Thyroid gland (tissue), 4 donors: ENCODE measurements at places on chromosomes 3 and 15. TPM values are rescaled to one million over a fixed set of nuclear protein-coding genes. Genes with fewer than 3 reads are reported as not detected.

DNA sequence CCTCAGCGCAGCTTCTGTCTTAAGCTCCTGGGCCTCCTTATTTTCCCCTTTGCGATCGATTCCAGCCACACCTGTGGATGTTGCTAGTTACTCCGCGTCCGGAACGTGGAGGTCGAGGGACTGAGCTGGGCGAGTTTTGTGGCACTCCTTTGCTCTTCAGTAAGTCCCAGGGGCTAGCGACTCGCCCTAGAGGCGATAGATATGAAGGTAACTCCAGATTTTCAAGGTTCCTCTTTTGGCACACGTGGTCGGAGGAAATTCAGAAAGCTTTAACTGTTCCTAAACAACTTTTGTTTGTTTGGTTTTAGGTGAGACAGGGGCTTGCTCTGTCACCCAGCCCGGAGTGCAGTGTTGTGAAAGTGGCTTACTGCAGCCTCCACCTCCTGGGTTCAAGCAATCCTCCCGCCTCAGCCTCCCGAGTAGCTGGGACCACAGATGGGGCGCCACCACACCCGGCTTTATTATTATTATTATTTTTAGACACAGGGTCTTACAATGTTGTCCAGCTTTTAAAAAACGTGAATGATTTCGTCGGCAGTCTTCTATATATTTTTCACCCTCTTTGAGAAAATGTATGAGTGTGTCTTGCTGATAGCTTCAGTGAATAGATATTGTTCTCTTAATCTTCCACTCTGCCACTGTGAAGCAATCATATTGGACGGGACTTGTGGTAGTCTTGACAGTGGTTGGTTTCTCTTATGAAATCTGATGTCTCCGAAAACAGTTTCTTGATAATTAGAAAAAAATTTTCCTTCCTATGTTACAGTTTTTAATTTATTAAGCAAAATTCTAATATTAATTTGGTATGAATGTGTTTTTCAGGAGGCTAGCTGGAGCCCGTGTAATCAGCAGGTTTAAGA is 785 bp downstream of the MFSD1 start:
- DNase-seq, result no peak

- no peak for DNase-seq
These were observed 297.7 kb downstream of the LRTM1 start for GRCh38 chr3:54630101-54630623.

DNA sequence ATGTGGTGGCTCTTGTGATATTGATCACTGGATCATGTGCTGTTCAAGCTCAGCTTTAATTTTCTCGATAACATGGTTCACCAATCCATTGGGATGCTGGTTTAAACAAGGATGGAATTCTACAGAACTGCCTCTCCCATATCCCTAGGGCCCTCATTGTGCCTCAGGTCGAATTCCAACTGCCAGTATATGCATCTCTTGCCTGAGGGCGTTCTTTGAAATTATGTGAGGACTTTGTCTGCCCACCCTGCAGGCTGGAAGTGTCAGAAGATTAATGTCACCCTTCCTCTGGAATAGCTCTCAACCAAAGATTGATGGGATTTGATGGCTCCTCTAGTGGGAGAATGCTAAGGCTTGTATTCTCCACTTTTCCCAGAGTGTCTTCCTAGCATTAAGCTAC is 175.6 kb upstream of the GALNT15 start:
- no peak for DNase-seq

DNA sequence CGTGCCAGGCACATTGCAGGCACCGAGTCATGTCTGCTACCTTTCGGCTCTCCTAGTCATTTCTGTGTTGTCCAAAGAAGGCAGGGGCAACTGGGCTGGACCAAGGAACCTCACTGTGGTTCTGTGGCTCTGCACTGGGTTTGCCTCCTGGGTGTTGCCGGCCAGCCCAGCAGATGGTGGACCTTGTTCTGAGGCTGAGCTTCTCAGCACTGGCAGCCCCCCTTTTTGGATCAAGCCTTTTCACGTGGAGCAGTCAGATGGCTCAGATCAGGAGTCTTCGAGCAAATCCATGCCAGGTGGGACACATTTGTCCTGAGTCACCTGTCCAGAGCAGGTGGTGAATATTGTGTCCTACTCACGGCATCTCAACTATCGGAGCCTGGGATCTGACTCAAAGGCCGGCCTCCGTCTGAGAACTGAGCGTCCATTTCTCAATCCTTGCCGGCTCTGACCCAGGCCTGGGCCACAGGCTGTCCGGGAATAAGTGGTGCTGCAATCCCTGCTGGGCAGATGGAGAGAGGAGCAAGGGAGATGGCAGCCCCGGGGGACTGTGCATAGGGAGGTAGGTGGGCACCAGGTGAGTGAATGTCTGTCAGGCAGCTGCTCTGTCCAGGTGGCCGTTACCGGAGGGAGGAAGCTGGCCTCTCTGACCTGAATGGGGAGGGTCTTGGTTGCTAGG is at the start of gene IL16:
Gene IL16, plus strand, starts transcription at position 304 of the 679 bp plus-strand sequence. CDS start 28,521 bp downstream, outside the sequence.
- DNase-seq, result no peak

GRCh38 chr3:98589331-98590036 is 3.9 kb downstream of the CPOX start:
- no peak for DNase-seq

DNA sequence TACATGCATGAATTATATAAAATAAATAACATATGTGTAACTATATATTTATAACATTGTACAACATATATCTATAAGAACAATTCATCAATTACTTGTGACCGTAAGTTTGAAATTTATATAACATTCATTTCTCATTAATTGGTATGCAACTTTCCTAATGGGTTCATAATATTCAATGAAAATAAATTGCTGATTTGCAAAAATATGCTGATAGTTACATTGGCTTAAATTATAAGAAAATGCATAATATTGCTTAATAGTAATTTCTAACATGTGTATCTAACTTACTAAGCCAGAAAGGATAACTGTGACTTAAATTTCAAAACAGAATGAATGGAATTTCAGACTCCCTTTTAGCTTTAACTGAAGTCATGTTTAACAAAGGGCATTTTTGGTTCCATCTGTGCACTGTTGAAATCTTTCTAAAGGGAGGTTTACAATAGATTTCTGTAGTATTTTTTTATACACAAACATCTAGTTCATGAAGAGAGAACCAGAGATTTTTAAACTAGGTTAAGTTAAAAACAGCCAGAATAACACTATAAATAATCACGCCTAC is 310.9 kb downstream of the TBC1D5 start:
- DNase-seq, result no peak

GRCh38 chr15:34470091-34470490 is 32.5 kb upstream of the GOLGA8A start:
- DNase-seq, result no peak

DNA sequence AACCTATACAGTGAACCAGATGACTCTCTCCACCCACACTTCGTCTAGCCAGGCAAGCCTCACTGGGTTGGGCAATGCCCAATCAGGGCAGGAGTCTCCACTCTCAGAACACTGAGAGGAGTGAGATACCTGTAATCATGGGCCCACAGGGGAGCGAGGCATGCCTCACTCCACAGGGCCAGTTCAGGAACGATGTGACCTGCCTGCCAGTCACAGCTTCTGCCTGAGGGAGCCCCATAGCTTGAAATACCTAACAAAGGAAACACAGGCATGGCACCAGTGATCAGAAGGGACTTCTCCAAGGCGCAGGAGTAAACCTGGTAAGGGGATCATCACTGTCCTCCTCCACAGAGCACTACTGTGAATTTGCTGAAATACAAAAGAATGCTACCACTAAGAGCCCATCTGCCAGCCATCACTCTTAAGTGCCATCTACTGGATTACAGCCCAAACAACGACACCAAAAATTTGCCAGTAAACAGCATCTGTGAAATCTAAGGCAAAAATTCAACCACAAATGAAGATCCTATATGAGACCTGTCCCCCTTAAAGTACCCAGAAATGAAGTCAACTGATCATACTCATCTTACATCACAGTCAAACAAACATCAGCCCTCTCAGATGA is 689.9 kb upstream of the SEMA6D start:
- no peak for DNase-seq

GRCh38 chr3:2578560-2578959 is 479.9 kb downstream of the CNTN4 start:
- DNase-seq, result no peak

GRCh38 chr3:55000546-55000945 is 72.7 kb upstream of the LRTM1 start:
- peak; percentile 60 for DNase-seq

AADAC gene
- total RNA-seq, result not detected

SLC12A8 gene
- 87.7 TPM for total RNA-seq

C3orf22 gene
- not detected for total RNA-seq
